ENCODE measurements at places on chromosomes 12 and 14.

DNA sequence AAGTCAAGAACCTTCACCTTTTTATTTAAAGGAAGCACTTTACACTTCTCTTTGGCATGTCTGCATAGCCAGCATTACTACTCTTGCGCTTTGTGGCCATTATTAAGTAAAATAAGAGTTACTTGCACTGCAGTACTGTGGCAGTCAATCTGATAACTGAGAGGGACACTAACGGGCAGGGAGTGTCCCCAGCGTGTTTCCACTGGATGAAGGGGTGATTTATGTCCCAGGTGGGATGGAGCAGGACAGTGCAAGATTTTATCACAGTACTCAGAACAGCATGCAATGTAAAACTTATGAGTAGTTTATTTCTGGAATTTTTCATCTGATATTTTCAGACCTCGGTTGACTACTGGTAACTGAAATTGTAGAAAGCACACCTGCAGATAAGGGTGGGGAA lies 8.1 kb upstream of the M6PR start:
- no peak for DNase-seq

GRCh38 chr12:107468182-107468581 lies 217.4 kb upstream of the PWP1 start:
- DNase-seq = no peak

- DNase-seq = no peak
Measured at GRCh38 chr12:21502164-21502496, 541 bp downstream of the GOLT1B start.

DNA sequence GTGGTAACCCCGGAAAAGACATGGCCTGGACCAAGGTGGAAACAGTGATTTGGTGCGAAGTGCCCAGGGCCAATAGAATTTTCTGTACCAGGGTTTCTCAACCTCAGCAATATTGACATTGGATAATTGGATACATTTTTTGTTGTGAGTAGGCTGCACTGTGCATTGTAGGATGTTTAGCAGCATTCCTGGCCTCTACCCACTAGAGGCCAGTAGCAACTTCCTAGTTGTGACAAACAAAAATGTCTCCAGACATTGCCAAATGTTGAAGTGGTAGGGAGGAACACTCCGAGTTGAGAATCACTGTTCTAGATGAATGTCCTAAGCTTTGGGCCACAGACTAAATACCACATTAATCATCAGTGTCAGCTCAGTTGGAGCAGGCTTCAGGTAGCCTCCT lies 6.2 kb upstream of the CGRRF1 start:
- no peak for DNase-seq

- no peak for DNase-seq
Measured at GRCh38 chr12:65952737-65953209, 128.5 kb downstream of the HMGA2 start.

DNA sequence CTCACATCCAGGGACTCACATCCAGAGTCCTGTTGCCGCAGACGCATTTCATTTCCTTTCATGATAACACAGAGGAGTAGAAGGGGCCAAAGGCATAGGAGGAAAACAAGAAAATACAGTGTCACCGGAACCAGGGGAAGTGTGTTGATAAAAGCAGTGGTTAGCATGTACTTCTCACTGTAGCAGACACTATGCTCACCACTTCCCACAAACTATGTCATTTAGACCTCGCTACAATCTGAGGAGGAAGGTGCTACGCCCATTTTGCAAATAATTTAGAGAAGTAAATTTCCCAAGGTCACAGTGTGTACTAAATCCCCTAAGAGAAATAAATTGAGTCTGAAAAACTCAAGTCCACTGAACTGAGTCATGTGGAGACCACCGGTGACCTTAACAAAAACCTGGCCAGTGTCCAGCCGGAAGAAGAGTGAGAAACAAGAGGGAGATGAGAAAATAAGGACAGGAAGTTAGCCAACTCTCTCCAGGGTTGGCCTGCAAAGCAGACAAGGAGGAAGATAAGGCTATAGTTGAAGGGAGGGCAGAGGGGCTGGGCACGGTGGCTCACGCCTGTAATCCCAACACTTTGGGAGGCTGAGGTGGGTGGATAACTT lies 25.8 kb upstream of the TMCC3 start:
- no peak for DNase-seq

DNA sequence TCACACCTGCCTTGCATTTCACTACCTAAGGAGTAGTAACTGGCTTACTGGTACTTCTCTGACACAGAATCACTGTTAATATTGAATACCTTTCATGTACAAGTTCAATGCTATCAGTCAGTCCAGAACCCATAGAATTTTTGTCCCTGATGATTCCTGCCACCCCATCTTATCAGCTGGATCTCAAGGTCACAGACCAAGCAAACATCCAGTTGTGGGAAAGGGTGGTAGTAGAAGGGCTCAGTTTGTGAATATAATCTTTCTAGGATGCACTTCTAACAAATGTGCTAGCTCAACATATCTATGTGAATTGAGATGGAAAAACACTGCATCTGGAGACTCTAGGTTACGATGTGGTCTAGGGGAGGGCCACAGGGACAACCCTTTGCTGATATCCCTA lies 14.1 kb downstream of the PPP1CC start:
- DNase-seq = no peak

GRCh38 chr14:77284066-77284465 lies 13.1 kb upstream of the NGB start:
- DNase-seq = no peak

- DNase-seq = no peak
Measured at GRCh38 chr14:80475074-80475473, 263.8 kb upstream of the DIO2 start.

GRCh38 chr12:71007020-71007419 lies 86.5 kb upstream of the PTPRR start:
- DNase-seq = no peak

DNA sequence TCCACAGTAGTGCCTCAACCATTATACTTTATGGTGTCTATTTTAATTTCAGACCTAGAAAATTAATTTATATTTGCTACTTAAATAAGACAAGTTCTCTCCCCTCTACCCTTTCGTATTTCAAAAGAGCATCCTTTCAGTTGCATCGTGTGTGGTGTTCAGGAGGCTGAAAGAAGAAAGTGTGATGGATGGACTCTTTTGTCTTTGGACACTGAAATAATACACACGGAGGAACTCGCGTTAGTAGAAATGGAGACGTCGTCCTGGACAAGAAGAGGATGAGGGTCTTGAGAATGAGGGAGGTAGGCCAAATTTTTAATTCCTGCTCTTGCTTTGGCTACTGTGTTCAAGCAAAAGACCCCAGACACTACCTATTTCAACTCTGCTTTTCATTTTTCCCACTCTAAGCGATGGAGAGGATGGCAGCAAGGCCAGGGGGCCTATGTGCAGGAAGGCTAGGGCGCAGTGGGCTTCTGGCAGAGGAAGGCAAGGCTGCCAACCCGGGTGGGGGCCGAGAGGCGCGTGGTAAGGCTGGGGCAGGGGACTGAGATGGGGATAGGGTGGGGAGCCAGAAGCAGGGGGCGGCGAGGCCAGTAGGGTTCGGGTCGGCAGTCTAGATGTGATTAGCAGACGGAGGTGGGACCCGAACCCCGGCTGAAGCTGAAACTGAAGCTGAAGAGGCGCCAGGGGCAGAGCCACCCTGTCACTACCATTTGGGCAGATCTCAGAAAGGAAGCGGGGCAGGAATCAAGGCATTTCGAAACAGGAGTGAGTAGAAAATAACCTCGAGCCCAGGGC lies 722 bp downstream of the TMED8 start:
- no peak for DNase-seq

GRCh38 chr12:53025250-53025649 lies 19.0 kb downstream of the EIF4B start:
- DNase-seq = no peak

GRCh38 chr12:2288001-2288400 lies 235.2 kb downstream of the CACNA1C start:
- no peak for DNase-seq

DNA sequence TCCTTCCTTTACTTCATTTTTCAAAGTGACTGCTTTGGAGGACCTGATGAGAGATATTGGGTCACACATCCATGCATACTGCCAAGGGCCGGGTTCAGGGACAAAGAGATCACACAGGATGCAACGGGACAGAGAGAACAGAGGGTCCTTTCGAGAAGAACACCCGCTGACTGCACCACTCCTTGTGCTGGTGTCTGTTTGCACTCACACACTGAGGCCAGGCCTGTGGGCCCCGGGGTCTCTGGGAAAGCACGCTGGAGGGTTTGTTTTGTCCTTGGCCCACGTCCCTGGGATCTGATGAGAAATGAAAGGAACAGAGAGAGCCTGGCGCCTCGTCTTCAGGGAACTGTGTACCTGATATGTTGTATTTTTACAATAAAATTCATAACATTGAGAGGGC lies 42.2 kb downstream of the PAH start:
- no peak for DNase-seq

- no peak for DNase-seq
Measured at GRCh38 chr12:2260441-2260840, 207.7 kb downstream of the CACNA1C start.

DNA sequence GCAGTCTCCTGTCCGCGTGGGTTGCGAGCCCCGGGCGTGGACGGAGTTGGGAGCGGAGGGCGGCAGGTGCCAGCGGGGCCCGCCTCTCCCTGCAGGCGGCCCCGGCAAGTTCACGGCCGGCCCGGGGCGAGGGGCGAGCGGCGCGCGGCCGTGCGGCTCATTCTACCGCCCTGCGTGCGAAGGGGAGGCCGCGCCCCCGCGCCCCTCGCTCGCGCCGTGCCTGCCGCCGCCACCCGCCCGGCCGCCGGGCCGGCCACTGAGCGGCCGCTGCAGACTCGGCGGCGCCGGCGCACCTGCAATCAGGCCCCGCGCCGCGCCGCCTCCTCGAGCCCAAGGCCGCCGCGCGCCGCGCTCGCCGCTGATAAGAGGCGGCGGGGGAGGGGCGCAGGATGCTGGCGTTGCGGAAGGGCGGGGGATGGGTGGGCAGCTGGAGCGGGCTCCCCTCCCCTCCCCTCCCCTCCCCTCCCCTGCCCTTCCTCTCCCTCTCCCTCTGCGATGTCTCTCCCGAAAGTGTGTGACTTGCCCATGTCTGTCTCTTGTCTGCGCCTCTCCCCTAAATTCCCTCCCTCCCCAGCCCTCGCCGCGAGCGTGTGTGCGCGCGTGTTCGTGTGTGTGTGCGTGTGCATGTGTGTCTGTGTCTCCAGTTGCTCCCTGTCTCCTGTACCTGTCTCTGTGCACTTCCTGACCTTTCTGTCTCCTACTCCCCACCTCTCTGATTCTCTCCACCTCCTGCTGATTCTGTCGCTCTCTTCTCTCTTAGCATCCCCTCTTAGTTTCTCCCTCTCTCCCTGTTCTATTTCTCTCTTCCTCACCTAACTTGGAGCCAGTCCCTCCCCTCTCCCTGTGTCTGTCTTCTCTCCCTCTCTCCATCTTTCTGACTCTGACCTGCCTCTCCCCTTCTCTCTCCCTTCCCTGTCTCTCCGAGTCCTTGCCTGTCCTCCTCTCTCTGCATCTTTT lies 768.1 kb upstream of the TBX3 start:
- no peak for DNase-seq

- DNase-seq = no peak
Measured at GRCh38 chr12:7892186-7892980, 19.7 kb upstream of the SLC2A14 start.

DNA sequence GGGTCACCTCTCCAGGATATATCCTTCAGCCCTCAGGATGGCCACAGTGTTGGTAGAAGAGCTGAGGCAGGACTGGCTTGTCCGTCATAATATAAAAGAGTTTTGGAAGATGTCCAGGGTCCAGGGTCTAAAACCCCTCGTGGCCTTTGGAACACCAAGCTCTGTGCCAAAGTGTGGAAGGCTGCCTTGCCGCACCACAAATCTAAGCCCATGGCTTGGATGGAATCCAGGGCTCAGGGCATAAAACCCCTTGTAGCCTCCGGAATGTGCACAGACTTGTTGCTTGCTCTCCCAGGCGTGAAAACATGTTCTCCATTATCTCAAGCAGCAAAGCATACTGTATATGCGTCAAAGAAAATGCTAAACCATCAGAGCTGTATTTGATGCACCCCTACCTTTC lies 46.7 kb downstream of the TNFAIP2 start:
- no peak for DNase-seq

Data from NCI-H187 treated with DMSO at 0.1 percent for 48 hours (cell line).